ENCODE measurements at places on chromosomes 2 and 18. TPM values are rescaled to one million over a fixed set of nuclear protein-coding genes. Genes with fewer than 3 reads are reported as not detected.
A peak's percentile ranks its signal among the peaks of the same experiment; 100 is the strongest.

DNA sequence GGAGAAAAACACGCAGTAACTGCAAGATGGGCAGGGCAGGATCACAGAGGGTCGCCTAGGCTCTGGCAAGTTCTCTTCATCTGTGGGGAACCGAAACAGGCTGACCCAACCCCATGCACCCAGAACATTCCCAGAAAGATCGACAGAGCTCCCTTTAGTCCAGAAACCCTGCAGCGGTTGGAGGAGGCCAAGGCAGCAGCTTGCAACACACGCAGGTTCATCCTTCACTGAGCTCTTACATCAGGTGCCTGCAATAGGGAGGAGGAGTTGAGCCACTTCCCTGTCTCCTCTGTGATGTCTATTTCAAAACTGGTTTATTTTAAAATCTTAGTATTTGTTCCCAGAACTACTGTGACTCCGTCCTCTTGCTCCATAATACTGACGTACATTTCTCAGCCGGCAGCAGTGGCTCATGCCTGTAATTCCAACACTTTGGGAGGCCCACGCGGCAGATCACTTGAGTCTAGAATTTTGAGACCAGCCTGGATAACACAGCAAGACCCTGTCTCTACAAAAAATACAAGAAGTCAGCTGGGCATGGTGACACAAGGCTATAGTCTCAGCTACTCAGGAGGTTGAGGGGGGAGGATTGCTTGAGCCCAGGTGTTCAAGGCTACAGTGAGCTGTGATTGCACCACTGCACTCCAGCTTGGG is 11.5 kb upstream of the SLC11A1 start:
- peak; percentile 57 for DNase-seq

DNA sequence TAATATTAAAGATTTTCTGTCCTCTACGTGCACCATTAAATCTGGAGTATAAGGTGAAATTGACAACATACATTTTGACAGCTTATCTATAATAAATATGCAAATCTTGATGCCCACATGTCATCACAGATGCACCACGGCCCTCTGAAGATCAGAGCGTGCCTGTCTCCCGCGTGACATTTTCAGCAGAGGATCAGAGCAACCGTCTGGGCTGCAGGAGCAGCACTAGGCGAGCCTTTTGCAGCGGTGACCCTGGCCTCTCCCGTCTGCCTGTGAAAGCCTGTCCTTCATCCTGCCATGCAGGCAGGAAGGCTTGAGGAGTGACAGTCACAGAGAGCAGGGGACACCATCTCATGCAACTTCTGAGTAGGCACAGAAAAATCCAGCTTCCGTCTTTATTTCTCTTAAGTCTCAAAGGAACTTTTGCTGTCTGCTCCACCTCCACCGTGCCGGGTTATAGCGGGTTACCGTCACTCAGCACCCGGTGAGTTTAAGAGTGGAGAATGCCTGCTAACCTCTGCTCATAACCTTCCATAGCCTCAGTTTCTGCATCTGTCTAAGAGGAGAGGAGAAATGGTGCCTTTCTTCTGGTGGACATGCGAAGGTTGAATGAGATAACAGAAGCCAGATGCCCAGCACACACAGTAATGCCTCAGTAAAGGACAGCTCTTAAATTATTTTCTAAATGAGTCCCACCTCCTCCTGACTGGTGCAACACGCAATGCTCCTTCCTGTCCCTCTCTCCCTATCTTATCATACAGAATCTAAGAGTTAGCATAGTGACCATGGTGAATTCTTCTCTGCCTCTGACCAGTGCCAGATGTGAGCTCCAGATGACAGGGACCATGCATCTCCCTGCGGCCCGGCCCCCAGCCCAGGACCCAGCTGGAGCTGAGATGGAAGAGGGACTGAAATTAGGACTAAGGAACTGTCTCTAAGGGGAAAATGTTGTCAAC is 43.8 kb downstream of the CELF4 start:
- DNase-seq: no peak

- DNase-seq: no peak
Measured at GRCh38 chr2:216880509-216881184, 20.8 kb upstream of the TNP1 start.

The NCOA1 gene
- 10.5 TPM for total RNA-seq

GRCh38 chr2:2787301-2787907 is 456.3 kb upstream of the MYT1L start:
- no peak for DNase-seq

- no peak for DNase-seq
Measured at GRCh38 chr2:236415684-236416444, 151.7 kb upstream of the ASB18 start.

The PLEK gene
- total RNA-seq: not detected

DNA sequence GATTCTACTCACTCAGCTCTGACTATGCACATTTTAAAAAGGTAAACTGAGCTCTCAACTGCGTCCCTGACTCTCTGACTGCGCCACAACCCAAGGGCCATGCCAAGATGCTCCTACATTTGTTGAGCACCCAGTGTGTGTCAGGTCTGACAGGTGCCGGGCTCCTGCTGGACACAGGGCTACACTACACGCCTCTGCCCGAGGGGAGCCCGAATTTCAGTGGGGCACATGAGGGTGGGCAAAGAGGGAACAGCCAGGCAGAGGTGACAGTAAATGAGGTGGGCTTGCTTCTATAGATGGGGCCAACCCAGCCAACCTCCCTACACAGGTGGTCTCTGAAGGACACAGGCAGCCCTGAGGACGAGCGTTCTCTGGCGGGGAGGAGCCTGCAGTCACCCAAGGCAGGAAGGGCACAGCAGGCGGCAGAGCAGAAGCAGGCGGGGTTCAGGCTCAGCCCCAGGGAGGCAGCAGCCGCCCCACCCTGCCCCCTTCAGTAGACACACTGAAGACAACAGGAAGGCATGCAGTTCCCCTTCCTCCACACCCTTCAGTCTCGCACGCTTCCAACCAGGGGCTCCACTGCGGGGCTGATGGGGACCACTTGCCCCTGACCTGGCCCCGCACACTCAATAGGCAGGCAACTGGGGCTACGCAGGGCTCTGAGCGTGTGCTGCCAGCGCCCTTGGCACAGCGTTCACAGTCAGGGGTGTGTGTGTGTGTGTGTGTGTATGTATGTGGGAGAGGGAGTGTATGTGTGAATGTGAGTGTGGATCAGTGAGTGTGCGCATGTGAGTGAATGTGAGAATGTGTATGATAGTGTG is 98.4 kb downstream of the UXS1 start:
- no peak for DNase-seq

The LIPG gene
- 10.8 TPM for total RNA-seq

GRCh38 chr2:133760376-133760775 is 192.1 kb upstream of the NCKAP5 start:
- DNase-seq: no peak
